Sigmoid colon (tissue), 7 donors: ENCODE measurements at places on chromosomes 5 and 9.

DNA sequence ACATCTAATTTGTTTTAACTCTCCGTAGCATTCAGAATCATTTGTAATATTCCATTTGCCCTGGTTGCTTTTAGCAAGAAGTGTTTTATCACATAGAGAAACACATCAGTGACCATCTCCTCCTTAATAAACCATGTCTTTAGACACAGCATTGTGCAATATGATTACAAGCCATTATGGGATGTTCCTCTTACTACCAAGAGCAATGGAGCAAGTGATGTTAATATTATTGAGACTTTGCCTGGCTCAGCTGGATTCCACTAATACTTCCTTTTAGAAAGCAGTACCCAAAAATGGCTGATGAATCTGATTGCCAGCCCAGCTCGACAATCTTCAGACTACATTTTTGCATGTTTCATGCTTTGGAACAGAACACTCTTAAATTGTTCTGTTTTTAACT, 364.2 kb downstream of the OSTF1 start:
- DNase-seq = no peak

GRCh38 chr5:178651046-178651810, 24.4 kb upstream of the CLK4 start:
- no peak for DNase-seq

DNA sequence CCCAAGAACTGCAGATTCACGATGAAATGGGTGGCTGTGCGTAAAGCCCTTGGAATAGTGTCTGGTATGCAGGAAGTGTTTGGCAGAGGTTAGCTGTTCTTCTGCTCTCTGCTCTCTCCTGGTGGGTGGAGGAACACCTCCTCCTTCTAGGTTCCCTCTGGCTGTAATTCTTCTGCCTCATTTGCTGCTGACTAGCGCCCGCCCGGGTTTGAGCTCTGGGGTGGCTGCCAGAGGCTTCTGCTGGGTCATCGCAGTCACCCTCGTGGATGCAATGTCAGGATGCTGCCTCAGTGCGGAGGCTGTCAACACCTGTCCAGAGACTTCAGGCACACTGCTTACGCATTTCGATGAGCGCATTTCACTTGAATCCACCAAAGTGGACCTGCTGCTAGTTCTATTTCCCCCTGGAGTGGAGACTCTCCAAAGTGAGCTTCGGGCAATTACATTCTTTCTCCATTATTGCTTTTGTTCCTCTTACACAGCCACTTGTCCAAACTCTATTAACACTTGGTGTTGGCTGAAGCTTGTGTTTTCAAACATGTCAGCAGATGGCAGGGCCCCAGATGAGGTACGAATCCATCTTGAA, 11.7 kb downstream of the DOCK2 start:
- no peak for DNase-seq

DNA sequence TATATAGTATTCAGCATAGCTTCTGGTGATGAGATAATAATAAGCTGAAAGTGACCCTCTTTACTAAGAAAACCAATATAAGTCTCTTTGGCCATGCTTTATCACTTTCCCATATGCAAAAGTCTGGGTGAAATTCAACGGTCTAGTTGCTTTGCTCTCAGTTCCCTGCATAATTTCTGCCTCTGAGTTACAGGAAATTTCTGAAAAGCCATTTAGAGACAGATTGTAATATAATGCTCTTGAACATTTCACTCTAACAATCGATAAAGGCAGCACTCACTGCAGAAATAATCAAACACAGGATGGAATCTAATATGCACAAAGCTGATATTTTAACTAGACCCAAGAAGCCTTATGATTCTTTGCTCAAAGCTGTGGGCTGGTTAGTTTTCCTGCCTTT, 100.1 kb upstream of the LIFR start:
- DNase-seq = no peak

DNA sequence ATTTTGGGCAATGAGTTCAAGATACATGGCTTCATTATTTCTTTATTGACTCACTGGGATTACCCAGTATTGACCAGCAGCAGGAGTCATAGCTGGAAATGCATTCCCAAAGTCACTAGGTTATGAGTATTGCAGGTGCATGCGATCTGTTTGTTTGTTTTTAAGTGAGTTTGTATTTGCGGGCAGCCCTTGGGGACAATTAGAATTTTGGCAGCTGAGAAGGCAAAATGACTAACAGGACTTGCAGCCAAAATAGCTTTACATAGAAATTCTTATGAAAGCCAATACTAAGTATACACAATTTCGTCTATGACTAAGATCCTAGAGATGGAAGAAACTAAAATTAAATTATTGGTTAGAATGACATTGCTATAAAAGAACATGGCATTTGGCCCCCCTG, 18.1 kb upstream of the RGMB start:
- DNase-seq = no peak

GRCh38 chr5:17719592-17719991, 85.3 kb downstream of the TAF11L14 start:
- no peak for DNase-seq

- no peak for DNase-seq
These were observed 44.0 kb downstream of the OLFM1 start for GRCh38 chr9:135131488-135131887.

DNA sequence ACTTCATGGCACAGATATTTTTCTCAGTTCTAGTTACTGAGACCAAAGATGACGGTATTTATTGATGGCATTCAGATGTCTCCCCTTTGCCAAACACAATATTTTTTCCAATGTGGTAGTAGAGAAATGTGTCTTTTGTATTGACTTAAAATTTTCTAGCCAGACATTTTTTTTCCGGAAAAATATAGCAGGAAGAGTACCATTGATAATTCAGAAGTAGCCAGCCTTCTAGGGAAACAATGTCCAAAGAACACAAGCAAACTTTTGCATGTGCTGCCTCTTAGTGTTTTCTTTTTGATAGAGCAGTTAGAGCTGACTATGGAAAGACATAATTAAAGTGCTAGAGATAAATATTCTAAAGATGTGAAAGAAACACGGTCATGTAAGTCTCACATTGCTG, 231.4 kb downstream of the MARCHF11 start:
- no peak for DNase-seq

DNA sequence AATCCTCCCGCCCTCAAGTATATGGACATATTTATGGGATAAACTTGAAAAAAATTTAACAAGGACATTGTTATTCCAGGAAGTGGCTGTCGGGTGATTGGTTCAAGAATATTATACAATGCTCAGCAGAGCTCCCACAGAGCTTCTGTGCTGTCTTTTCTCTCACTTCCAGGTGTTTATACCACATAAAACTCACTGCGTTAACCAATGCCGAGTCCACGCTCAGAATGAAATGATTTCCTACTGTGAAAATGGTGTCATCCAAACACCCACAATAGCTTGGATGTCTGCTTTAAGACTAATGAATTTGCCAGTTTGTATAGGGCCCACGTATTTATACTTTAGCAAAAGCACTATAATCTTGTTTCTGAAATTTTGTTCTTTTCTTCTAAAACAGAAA, 368.2 kb downstream of the NDUFS4 start:
- DNase-seq = no peak

DNA sequence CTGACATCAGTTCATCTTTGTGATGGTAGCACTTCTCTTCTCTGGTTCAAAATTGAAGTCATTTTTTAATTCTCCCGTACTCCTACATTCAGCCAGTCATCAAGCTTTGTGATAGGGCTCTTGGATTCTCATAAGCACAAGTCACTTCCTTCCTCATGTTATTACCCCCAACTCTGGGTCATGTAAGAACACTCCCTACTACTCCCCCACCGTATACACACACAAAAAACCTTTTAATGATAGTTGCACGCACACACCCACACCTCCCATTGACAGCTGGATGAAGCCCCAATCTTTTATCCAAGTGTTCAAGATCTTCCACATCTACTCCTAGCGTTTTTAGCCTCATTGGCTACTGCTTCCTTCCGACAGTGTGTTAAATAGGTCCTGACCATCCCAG, 16.8 kb downstream of the KDM3B start:
- DNase-seq = no peak

DNA sequence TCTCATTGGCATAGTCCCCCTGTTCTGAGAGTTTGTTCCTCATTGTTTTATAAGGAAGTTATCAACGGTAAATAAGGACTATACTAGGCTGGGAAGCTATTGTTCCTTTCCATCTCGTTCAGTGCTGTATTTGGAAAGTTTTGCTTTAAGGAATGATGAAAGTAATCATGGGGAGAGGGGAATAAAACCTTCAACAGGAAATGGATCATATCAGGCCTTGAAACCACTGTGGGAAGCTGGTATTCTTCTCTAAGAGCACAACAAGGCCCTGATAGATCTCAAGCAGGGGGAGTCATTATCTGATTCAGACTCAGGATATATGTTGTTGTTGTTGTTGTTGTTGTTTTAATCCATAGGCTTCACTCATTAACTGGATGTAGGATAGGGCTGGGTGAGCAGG, 474.5 kb downstream of the ENC1 start:
- no peak for DNase-seq

DNA sequence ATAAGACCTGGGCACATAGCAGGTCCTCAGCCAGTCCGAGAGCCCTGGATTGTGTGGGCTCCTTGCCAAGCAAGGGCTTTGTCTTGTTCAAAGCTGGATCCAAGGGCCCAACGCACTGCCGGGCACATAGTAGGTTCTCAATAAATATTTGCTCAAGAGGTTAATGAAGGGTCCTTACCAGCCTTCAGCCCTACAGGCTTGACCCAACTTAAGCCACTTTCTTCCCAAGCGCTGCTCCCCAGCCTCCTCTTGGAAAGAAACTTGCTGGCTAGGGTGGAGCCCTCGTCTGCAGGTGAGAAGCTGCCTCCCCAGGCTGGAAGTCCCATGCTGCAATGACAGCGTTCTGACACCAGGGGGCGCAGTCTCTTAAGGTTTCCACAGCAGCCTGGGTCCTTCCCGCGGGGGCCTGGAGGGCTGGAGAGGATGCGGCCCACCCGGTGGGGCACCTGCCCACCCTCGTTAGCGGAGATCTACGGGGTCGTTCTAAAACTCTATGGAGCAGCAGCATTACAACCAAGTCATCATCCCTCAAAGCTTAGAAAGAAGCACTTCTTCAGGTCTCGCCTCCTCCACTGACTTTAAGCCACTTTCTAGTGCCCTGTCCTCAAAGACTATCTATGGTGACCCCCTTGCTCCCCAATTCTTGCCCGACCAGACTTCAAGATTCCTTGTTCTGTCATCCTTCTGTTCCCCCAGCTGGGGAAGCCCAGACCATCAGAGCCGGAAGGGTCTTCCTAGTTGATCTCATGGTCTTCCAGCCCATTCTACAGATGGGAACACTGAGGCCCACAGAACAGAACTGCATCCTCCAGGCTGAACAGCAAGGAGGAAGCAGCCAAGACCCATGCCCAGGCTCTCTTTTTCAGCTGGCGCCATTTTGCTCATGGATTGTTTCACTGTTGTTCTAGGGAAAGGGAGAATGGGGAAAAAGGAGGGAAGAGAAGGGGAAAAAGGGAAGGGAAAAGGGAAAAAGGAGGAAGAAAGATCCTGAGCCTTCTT, 115.4 kb downstream of the LHX2 start:
- DNase-seq = peak; percentile 84

DNA sequence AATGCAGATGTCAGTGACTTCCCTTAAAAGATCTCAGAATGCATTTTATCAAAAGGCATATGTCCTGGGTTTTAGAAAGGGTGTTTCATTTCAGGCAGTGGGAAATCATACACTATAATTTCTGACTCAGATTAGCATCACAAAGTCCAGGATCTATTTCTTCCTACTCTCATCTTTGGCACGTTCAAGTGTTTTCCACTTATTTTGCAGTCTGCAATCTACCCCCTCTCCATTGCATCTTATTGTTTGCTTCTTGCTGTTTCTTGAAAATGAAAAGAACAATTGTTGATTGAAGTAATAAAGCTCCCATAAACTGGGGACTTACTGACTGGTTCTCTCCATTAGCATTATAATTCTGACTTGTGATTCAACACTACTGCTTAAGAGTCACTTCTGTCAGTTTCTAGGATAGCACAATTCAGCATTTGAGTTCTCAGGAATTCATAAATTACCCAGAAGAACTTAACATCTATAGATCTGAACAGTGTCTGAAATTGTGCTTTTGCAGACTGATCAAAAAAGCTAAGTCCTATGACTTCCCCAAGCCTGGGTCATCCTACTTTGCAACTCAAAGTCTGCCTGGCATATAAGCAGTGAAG, 332.9 kb downstream of the RASEF start:
- DNase-seq = no peak
